Activated CD8-positive, alpha-beta T cell treated with anti-CD3 and anti-CD28 coated beads, Interleukin-2, amount 10 ng/mL, durations not matched to agents 7 days and 5 days (primary cell): ENCODE measurements at places on chromosomes 3 and 15.

DNA sequence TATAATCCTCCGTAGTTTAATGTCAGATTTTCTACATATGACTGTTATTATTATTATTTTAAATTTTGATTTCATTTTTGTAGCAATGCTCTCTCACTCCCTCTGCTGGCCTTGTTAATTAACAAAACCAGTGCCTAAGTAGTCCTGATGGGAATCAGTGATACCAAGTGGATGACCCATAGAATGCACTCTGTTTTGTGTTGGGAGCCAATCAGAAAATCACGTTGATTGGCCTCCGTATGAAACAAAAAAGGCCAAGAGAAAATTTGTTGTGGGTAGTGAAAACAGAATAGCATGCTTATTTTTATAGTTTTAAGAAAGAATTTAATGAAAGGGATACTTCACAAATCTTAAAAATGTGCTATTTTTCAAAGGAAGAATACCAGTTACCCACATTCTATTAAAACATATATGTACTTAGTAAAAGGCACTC, 34.4 kb upstream of the MEIS2 start:
- H3K27ac ChIP-seq = no peak overlapping the region
- no peak overlapping the region for H3K4me3 ChIP-seq
- H3K4me1 ChIP-seq = no peaks in the 10 kb centered on the region
- DNase-seq = no peak
- H3K36me3 ChIP-seq = no peaks in the 10 kb centered on the region

DNA sequence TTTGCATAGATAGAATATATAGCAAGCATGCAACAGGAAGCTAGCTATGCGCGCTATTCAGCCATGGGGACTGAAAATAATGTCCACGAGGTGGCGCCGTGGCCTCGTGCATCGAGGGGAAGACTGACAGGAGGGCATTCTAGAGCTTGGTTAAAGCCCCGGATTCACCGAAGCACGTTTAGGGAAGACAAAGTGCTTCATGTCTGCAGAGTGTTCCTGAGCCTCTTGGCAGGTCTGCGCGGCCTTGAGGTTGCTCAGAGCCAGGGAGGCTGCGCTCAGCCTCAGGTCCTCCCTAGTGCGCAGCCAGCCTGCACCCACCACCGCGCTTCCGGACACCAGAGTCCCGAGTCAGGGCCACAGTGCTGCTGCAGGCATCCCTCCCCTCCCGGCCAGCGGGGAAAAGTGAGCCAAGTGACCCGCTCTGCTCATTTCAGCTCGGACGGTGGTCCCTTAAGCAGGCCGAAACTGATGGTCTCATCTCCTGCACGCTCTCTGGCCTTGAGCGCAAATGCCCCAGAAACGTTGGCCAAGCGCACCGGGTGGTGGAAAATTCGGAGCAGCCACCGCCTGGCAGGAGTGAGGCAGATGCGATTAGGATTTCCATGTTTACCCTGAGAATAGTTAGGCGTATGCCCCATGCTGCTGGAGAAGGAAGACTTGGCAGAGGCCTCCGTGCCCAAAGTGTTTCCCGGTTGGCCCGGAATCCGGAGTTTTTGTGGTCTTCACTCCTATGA, 24.8 kb downstream of the GABRA5 start:
- no peak overlapping the region for H3K4me3 ChIP-seq
- H3K27ac ChIP-seq = no peak overlapping the region
- H3K27me3 ChIP-seq = no peaks in the 10 kb centered on the region
- peaks cover 3% of the 10 kb centered on the region for H3K4me1 ChIP-seq
- peak; percentile 63 for DNase-seq
- H3K36me3 ChIP-seq = no peaks in the 10 kb centered on the region

- no peaks in the 10 kb centered on the region for H3K36me3 ChIP-seq
- H3K27me3 ChIP-seq = no peaks in the 10 kb centered on the region
- no peaks in the 10 kb centered on the region for H3K4me1 ChIP-seq
These were observed 179.9 kb downstream of the CNTN6 start for GRCh38 chr3:1272546-1273265.

GRCh38 chr3:87350367-87351199, 74.2 kb upstream of the POU1F1 start:
- DNase-seq = peak; percentile 45
- H3K27me3 ChIP-seq = peaks cover 13% of the 10 kb centered on the region
- H3K27ac ChIP-seq = no peak overlapping the region
- H3K4me1 ChIP-seq = no peaks in the 10 kb centered on the region

GRCh38 chr3:99126316-99126715, 224.8 kb upstream of the DCBLD2 start:
- H3K36me3 ChIP-seq = no peaks in the 10 kb centered on the region
- DNase-seq = no peak
- H3K27ac ChIP-seq = no peak overlapping the region

- DNase-seq = peak; percentile 49
- H3K36me3 ChIP-seq = peaks cover 12% of the 10 kb centered on the region
- H3K4me3 ChIP-seq = peak overlapping the region; percentile 66
These were observed 1.3 kb downstream of the CAMK2N2 start for GRCh38 chr3:184259878-184260723.

DNA sequence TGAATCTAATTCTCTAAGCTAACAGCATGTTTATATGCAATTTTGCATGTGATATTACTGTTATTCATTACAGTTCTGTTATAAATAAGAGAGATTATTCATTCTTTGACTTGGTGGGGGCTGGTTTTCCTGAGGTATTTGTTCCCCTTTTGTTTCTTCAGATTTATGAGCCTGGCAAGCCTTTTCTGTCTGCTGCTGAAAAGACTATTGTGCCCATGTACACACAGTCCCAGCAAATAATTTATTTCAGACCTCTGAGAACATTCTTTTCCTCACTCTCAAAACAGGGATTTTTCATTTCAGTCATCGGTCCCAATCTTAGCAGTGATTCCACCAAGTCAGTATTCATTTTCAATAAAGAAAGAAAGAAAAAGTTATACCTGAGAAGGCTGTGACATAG, 716.8 kb downstream of the NSUN3 start:
- no peaks in the 10 kb centered on the region for H3K4me1 ChIP-seq
- H3K36me3 ChIP-seq = no peaks in the 10 kb centered on the region
- no peak overlapping the region for H3K4me3 ChIP-seq
- no peak overlapping the region for H3K27ac ChIP-seq
- DNase-seq = no peak
